Motor neuron (in vitro differentiated cells): ENCODE measurements at places on chromosomes 16 and 17.

GRCh38 chr16:80948886-80949493 is 57.7 kb downstream of the CMC2 start:
- peak; percentile 21 for ATAC-seq

GRCh38 chr16:55399911-55400310 is 75.9 kb downstream of the IRX6 start:
- ATAC-seq = no peak

DNA sequence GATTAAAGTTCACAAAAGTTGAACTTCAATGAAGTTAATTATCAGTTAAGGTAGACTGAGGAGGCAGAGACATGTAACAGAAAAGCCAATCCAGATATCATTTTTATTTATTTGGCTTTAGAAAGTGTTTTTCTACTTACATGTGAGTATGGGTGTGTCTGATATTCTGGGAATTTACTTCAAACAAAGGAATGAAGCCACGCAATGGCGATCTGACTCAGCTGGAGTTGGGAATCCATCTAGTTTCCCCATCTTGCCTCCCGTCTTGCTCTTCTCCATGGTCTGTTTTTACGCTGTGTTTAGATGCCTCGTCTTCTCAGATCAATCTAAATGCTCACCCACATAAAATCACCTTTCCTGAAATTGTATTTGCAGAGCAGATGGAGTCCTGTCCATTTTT is 1.7 kb upstream of the KCNJ16 start:
- ATAC-seq = no peak

DNA sequence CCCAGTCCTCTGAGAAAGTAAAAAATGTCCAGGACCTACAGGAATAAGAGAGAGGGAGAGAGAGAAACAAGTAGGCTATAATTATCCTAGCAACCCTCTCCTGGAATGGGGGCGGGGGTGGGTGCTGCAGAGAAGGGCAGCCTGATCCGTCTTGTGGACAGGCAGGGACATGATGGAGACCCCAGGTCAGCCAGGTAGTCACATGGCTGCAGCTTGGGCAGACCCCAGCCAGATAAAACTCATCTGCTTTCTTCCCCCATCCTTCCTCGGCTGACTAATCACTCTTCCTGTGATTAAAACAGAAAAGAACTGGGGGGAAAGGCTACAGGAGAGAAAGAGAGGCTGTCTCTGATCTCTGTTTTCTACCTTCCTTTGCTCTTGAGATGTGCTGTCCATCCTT is 32.6 kb downstream of the COPZ2 start:
- no peak for ATAC-seq

DNA sequence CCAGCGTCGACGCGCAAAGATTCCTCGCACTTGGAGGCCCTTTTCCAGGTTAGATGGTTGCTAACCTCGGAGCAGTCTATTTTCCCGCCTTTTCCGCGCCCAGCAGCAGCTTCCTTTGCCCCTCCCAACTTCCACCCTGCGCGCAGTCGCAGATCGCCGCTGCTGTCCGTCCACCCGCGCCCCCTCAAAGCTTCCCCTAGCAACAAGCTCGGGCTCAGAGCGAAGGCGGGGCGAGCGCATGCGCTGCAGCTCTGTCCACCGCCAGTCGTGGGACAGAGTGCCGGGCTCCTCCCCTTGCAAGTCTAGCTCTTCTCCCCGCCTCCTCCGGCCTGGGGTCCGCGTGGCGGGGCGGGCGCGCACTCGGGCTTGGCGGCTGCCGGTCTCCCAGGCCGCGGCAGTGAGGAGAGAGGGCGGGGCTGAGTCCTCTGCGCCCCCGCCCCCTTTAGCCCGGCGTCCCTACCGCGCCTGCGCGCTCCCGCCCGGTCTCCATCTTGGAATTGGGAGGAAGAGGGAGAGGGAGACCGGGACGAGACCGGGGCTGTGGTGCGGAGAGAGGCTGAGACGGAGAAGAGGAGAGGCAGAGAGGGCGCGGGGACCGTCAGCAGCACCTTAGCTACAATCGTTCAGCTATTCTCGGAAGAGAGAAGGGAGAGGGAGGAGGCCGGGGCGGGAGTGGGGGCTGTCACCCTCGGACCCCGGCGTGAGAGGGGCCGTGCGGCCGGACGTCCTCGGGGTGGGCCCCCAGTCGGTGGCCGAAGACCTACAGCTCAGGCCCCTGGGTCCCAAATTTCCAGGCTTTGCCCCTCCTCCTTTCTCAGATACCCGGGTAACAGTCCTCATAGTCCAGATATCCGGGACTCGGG is at the start of gene TAOK2:
TAOK2 (plus strand) TSS at position 485 of the 863 bp plus-strand sequence. CDS start 3,905 bp downstream, outside the sequence.
- peak; percentile 96 for ATAC-seq

GRCh38 chr17:68792042-68792685 is 163.0 kb downstream of the ABCA8 start:
- ATAC-seq = no peak

DNA sequence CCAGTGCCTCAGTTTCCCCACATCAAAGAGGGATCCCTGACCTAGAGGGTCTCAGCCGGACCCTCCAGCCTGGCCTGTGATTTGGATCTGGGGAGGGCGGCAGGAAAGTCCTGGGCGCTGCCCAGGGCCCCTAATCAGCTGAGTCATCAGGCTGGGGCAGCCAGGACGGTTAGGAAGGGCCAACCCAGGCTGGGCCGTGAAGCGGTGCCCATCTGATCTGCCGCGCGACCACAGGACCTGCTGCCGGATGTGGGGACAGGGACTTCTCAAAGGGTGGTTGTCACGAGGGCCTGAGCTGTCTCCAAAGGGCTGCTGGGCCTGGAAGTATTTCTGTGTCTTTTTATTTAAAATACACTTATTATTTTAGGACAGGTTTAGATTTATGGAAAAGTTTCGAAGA is 4.4 kb downstream of the TPSAB1 start:
- no peak for ATAC-seq

DNA sequence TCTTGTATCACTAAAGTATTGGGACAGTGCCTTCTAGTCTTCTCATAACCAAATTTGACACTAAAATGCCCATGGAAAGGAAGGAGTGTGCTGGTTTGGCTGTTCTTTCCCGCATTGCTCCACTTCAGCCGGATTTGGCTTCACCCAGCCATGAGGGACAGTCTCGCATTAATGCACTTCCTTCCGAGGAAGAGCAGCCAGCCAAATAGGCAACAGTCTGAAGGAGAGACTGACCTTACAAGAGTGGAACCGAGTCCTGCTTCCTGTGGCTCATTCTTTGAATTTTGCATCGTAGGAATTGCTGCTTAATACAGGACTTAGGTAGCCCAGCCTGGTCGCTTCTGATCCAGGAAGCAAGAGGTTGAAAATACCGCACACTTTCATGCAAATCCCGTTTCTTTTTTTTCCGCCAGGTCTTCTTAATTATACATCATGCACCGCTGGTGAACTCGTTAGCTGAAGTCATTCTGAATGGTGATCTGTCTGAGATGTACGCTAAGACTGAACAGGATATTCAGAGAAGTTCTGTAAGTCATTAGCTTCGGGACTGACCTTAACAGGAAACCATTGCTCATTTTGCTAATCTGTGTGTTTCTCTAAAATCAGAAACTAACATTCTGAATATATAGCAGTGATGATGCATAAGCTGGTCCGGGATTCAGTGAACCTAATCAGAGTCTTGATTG is 38.2 kb downstream of the CLEC16A start:
- peak; percentile 45 for ATAC-seq

DNA sequence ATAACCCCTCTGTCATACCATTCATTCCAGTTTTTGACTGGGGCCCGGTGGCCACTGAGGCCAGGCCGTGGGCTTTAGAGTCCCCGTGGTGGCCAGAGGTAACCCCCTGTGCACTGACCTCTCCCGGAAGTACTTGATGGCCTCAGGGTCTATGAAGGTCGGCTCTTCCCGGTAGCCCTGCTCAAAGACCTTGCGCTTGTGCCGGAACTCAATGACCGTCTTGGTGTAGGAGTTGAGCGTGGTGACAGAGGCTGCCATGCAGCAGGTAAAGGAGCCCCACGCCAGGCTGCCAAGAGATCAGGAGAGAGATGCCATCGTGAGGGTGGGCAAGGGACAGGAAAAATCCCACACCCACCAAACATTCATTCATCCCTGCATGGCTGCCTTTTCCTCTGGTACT is 234.8 kb downstream of the GSG1L start:
- no peak for ATAC-seq

- peak; percentile 48 for ATAC-seq
Observed at GRCh38 chr16:17070882-17071592, 399.7 kb downstream of the XYLT1 start.

- no peak for ATAC-seq
Observed at GRCh38 chr17:32341141-32341856, 674 bp downstream of the C17orf75 start.

DNA sequence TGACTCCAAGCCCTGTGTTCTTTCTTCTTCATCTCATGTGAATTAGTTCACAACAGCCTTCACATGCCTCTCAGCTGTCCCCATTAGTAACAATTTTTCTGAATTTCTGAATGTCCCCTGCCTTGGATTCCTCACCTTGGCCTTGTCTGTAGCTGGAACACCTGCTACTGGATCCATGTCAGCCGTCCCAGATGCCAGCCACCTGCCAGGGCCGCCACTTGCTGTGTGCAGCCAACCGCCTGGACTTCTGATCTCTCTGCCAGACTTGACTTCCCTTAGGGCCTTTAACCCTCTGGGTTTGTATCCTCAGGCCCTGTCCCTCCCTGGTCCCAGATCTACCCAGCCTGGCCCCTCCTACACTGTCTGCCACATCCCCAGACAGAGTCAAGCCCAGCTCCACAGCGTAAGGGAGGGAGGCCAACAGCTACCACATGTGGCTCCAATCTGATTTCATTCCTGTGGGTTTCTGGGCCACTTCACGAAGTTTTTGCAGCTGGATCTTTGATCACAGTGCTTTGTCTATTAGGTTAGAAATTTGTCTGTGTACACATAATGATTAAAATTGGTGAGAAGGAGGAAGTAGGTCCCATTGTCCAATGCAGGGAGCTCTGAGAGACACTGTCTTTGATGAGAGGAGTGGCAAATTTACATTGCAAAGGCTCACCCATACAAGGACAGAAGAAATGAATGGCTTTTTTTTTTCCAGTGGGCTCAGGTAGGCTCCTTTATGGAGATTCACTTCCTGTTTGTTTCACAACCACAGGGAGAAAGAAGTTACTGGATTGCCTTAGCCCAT is 15.3 kb downstream of the MPP2 start:
- ATAC-seq = no peak

DNA sequence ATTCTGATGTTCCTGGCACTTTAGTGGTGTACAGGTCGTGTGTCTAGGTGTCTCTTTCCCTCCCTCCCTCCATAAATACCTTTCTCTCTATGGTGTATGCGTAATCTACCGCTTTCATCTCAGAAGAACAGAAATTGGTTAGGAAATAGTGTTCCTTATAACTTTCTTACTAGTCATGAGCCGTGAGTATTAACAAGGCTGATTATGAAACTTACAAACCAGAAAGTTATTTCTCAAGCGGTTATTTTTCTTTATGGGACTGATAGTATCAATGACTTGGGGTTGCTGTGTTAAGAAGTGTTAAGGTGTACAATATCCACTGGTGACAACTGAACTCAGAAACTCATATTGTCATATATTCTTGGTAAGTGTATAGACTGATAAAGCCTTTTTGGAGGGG is 13.2 kb upstream of the MYH11 start:
- no peak for ATAC-seq

GRCh38 chr17:12990041-12990808 is 27.6 kb downstream of the ELAC2 start:
- ATAC-seq = no peak

- no peak for ATAC-seq
Observed at GRCh38 chr17:70171159-70171558, 1.8 kb downstream of the KCNJ2 start.

- ATAC-seq = peak; percentile 94
Observed at GRCh38 chr17:44503147-44504029, at the start of gene GPATCH8. Gene GPATCH8 (minus strand): TSS chr17:44503406. CDS start chr17:44503370, 36 bp downstream.

DNA sequence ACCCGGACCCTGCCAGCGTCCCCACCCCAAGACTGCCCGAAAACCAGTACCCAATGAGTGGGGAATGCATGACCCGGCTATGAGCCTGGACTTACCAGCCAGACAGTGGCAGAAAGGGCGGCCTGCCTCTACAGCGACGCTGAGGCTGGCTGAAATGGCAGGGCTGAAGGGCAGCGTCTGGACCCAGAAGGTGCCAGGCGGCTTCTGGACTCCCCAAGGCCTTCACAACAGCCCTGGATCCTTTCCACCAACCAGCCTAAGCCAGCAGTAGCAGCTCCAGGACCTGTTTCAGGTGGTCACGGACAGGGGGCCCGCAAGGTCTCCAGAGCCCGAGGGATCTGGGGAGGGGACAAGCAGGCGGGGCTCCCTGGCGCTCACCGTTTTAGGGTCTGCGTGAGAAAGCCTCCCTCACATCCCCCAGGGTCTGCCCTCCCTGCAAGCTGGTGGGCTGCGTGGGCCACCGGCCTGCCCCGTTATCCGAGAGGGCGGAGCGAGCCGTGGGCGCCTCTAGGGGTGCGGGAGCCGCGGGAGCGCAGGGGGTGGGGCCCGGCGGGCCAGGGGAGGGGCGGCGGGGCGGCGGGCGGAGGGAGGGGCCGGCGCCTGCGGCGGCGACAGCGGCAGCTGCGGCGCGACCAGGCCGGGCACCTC is at the start of gene RIPOR1:
RIPOR1 (plus strand) TSS at position 608 of the 648 bp plus-strand sequence. CDS start 9,618 bp downstream, outside the sequence.
- ATAC-seq = no peak

GRCh38 chr16:22357635-22357971 is 16.8 kb downstream of the CDR2 start:
- no peak for ATAC-seq

GRCh38 chr17:82215095-82215971 is 2.7 kb upstream of the CCDC57 start:
- ATAC-seq = no peak

GRCh38 chr16:1430214-1430758 is 592 bp upstream of the PERCC1 start:
- ATAC-seq = no peak

DNA sequence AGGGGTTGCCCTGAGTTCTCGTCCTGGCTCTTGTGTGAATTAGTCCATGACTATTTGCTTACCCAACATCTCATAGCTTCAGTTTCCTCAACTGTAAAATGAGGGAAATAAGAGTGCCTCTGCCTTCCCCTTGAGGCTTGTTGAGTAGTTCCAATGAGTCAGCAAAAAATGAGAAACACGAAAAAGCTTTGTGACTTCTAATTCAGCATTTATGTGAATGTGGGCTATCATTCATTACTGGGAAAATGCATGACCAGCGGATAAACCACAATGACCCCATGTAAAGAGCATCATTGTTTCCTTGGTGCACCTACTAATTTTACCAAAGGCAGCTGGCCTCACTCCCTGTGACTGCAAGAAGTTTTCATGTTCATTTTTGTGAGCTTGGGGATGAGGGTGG is 374.6 kb upstream of the HSBP1 start:
- ATAC-seq = no peak

DNA sequence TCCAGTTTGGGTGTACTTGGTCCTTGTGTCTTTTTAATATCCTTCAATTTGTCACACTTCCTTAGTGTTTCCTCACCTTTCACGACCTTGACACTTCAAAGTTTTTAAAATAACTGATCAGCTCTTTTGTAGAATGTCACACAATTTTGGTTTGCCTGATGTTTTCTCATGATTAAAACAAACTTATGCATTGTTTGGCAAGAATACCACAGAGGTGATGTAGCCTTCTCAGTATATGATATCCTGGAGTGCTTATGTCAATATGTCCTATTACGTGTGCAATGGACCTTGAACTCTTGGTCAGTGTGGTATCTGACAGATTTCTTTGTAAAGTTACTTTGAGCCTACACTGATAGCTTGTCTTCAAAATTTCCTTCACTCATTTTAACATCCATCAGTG is 297.4 kb downstream of the CNTNAP4 start:
- ATAC-seq = no peak

- no peak for ATAC-seq
Observed at GRCh38 chr17:1004769-1005295, 7.9 kb downstream of the TIMM22 start.
